ENCODE measurements at places on chromosomes 7 and 10. TPM values are rescaled to one million over a fixed set of nuclear protein-coding genes. Genes with fewer than 3 reads are reported as not detected.

The GHRHR gene
- total RNA-seq: not detected

The MTG1 gene
- 21.5 TPM for total RNA-seq

The GCK gene
- total RNA-seq: 1.5 TPM

The XPNPEP1 gene
- total RNA-seq: 105 TPM

The MDFIC gene
- 57.7 TPM for total RNA-seq

The AKR1B1 gene
- total RNA-seq: 235 TPM

The ATG9B gene
- under 0.01 TPM for total RNA-seq

The CACNA2D1 gene
- total RNA-seq: 54.1 TPM

The PTPRN2 gene
- total RNA-seq: 0.50 TPM

The SPDYE5 gene
- total RNA-seq: not detected

The CYP2C18 gene
- not detected for total RNA-seq

The IL15RA gene
- total RNA-seq: 13.7 TPM

The FAM24B gene
- 4.1 TPM for total RNA-seq

The TMEM178B gene
- total RNA-seq: under 0.01 TPM

The SLC18A3 gene
- not detected for total RNA-seq

The ACHE gene
- total RNA-seq: 2.2 TPM

The ZNF503 gene
- 22.7 TPM for total RNA-seq

The WNT8B gene
- total RNA-seq: not detected

The INSYN2A gene
- 0.73 TPM for total RNA-seq

The LRMDA gene
- total RNA-seq: 2.0 TPM

The PTPN20 gene
- 0.33 TPM for total RNA-seq

The LGI1 gene
- total RNA-seq: 0.33 TPM

The GPR85 gene
- total RNA-seq: 1.9 TPM

The GLI3 gene
- total RNA-seq: 6.9 TPM

The MMP21 gene
- total RNA-seq: not detected
